ENCODE measurements at places on chromosomes 2 and 18.

DNA sequence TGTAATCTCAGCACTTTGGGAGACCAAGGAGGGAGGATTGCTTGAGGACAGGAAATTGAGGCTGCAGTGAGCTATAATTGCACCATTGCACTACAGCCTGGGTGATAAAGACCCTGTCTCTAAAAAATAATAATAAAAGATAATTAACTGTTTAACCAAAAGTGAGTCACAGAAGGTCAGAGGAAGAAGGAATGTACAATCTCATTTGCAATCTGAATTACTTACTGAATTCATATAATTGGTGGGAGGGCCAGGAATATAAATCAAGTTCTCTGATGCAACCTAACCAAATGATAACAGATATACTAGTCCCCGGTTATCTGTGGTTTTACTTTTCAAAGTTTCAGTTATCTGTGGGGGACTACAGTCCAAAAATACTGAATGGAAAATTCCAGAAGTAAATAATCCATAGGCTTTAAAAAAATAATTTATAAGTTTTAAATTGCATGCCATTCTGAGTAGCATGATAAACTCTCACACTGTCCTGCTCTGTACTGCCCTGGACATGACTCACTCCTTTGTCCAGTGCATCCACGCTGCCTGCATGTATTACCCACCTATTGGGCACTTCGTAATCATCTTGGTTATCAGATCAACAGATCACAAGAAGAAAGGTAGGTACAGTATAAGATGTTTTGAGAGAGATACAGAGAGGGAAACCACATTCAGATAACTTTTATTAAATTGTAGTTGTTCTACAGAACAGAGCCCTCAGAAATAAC is 12.8 kb upstream of the MATN3 start:
- DNase-seq = no peak

- no peak for DNase-seq
These were observed 69.0 kb downstream of the STPG4 start for GRCh38 chr2:47086054-47086471.

DNA sequence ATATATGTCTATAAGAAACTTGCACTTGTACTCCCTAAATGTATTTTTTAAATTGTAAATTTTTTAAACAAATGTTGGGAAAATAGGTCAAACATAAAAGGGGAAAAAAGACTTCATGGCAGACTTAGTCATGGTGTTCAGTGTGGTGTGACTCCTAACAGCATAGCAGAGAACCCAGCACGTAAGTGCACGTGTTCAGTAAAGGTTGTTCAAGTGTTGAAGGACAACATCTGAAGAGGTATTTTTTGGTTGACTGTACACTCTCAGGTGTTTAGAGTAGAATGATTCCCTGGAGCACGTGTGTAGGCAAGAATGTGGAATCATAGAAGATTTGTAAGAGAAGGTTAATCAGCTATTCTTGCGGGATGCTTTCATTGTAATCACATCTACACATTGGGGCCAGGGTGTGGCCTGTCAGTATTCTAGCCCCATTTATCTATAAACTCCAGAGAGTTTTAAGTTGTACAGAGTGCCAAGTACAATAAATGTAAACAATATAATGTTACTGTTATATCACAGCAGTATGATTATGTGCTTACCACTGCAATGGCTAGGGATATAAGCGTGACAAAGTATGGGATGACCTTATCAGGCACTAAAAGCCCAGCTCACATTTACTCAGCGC is 106.8 kb downstream of the CRIM1 start:
- DNase-seq = no peak

GRCh38 chr2:203893840-203894239 is 26.3 kb downstream of the CTLA4 start:
- no peak for DNase-seq

DNA sequence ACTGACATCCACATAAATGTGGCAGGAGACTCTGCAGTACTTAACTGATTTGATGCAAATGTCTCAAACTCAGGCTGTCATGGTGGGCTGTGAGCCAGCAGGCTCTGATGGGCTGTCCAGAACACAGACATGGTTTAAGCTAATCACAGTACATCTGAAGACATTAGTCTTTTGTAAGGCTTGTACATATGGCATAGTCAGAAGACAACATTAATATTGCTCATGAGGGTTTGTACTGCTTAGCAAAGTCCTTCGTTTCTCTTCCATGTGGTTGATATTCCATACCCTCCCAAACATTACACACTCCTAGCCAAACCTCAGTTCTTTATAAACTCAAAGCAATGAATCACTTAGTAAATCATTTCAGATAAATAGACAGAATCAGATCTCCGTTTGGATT is 330.6 kb downstream of the RND3 start:
- no peak for DNase-seq
